ENCODE measurements at places on chromosomes 6 and 20.

DNA sequence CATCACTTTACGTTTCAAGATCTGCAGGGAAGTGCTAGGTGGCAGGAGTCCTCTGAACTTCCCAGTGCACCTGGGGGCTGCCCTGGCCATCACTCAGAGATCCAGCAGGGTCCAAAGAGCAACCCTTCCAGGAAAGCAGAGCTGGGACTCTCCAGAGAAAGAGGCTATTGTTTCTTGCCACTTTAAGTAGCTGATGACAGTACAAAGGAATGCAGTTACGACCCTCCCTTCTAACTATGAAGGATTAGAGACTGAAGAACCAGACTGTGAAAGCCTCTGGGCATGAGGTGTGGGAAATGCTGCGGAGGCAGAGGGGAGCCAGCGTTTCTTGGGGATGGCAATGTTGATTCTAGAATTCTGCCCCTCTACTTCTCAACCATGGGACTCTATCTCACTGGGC, 189.1 kb upstream of the SUPT3H start:
- no peak for DNase-seq

- DNase-seq, result no peak
Observed at GRCh38 chr20:22093122-22093521, 387.7 kb downstream of the PAX1 start.

GRCh38 chr6:117624869-117625481, 22.7 kb upstream of the GOPC start:
- no peak for DNase-seq

- no peak for DNase-seq
Observed at GRCh38 chr20:59316911-59317731, 16.7 kb downstream of the EDN3 start.

GRCh38 chr6:53845280-53846195, 50.7 kb downstream of the LRRC1 start:
- no peak for DNase-seq

GRCh38 chr20:44183282-44183681, 3.7 kb downstream of the JPH2 start:
- no peak for DNase-seq

DNA sequence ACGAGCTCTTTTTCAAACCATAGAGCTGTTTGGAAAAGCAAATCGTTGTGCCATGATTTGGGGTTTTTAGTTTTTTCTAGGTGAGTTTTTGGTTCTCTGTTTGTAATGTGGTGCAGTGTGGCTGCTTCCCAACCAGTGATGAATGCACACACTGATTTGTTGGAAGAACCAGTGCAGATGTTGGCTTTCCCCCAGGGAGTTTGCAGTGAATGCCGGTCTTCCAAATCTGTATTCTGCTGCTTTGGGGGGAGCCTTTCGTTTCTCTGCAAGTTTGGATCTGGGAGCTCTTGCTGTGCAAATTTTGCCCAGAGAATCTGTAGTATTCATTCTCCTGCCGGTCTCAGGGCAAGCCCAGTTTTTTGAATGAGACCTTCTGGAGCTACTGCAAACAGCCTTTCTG, 14.5 kb downstream of the HECA start:
- no peak for DNase-seq

DNA sequence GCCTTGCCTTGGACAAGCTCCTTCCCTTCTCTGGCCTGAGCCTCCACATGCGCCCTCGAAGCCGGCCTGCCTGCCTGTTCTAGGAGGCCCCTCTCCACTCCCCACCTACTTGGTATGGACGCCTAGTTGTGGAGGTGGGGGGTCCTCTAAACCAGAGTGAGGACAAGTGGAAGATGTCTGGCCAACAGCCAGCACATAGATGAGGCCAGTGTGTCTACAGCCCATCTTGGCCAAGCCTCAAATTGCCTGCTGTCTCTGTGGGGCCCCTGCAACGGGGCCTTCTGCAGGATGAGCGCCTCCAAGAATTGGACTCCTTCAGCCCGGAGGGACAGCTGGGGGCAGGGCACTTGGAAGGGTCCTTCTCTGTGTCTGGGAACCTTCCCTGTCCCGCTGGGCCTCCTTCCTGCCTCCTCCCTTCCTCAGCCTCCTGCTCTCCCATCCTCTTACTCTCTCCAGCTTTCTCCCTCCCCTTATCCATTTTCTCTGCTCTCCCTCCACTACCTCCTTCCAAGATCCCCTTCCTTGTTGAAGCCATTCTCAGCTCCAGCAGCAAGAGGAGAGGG, 1.6 kb downstream of the MDFI start:
- no peak for DNase-seq

GRCh38 chr6:75283907-75284631, 523 bp downstream of the TMEM30A start:
- no peak for DNase-seq

DNA sequence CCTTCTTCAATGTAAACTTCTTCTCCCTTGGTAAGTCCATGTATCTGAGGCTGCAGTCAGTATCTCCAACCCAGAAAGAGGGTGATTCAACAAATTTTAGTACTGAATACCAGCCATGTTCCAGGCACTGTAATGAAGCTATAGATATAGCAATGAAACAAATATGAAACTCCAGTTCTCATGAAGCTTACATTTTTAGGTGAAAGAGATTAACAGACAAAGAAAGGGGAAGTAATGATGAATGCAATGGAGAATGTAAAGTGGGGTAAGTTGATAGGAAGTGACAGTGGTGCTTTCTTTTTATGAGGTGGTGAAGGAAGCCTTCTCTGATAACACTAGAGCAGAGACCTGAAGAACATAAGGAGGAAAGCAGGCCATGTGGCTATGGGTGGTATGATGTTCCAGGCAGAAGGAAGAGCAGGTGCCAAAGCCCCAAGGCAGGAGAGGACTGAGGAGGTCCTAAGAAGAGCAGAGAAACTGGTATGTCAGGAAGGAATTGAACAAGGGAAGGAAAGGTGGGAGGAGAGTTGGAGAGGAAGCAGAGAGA, 143.6 kb downstream of the TFAP2B start:
- no peak for DNase-seq

- DNase-seq, result no peak
Observed at GRCh38 chr6:79574174-79574573, 36.9 kb upstream of the LCA5 start.

DNA sequence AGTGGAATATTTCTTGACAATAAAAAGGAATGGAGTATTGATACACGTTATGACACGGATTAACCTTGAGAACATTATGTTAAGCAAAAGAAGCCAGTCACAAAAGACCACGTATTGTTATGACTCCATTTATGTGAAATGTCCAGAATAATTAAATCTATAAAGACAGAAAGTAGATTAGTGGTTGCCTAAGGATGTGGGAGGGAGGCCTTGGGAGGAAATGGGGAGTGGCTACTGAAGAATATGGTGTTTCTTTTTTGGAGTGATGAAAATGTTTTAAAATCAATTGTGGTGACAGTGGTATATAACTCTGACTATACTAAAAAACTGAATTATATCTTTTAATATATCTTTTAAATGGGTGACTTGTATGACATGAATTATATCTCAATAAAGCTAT, 30.1 kb downstream of the TRPC4AP start:
- no peak for DNase-seq

DNA sequence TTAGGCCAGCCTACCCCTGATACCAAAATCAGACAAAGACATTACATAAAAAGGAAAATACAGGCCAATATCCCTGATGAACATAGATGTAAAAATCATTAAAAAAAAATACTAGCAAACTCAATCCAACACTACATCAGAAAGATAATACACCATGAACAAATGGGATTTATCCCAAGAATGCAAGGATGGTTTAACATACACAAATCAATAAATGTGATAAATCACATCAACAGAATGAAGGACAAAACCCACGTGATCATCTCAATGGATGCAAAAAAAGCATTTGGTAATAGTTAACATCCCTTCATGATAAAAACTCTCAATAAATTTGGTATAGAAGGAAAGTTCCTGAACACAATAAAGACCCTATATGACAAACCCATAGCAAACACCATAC, 63.8 kb downstream of the SLC22A2 start:
- no peak for DNase-seq

DNA sequence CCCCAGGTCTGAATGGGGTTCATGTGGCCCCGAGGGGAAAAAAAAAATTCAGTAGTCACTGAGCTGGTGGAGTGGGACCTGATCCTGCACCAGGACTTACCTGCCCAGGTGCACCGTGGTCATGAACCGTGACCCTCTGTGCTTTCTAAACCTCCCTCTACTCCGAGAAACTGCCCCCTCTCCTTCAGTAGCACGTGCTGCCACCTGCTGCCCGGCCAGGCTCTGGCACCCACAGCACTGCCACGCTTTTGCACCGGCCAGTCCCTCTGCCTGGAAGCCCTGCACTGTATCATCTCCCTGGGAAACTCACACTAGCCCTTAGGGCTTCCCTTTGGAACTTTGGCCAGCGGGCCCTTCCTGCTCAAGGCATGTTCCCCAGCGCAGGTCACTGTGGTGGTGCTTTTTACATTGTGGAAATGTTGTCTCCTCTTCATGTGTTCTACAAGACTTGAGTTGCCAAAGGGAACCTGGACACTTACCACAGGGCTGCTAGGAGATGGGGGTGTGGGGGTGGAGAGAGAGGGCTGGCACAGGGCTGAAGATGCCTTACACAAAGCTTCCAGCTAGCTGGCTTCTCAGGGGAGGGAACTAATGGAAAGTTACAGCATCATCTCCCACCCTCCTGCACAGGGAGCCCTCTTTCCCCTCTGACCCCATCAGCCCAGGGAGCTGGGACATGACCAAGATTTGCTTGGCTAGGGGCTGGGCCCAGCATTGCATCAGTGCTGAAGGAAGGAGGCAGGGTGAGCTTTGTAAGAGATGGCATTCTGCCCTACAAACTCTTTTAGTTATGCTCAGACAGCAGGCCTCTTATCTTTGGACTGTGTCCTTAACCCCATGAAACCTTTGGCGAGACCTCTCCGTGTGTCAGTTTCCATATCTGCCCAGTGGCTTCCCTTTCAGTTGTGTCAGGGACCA, 2.5 kb upstream of the PTPRT start:
- peak; percentile 64 for DNase-seq

DNA sequence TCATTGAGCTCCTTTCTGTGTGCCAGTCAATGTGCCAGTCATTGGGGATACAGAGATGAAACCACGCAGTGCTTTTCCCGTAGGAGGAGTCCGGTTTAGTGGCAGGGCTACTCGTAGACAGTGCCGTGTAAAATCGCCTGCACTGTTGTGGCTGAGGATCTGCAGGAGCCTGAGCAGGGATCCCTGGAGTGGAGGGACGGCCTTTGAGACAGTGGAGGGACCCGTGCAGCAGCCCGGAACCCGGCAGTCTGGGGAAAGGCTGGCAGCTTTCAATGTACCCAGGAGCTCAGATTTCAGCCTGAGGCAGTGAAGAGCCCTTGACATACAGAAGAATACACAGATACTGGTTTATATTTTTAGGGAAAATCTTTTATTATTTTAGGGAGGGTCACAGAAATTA, 203.3 kb downstream of the ARID1B start:
- no peak for DNase-seq

GRCh38 chr20:49115564-49115963, 69.5 kb downstream of the CSE1L start:
- DNase-seq, result no peak
